HS-5 (cell line): ENCODE measurements at places on chromosomes 1 and 21.

GRCh38 chr1:235199441-235199840, 38.4 kb upstream of the RBM34 start:
- no peak for DNase-seq

DNA sequence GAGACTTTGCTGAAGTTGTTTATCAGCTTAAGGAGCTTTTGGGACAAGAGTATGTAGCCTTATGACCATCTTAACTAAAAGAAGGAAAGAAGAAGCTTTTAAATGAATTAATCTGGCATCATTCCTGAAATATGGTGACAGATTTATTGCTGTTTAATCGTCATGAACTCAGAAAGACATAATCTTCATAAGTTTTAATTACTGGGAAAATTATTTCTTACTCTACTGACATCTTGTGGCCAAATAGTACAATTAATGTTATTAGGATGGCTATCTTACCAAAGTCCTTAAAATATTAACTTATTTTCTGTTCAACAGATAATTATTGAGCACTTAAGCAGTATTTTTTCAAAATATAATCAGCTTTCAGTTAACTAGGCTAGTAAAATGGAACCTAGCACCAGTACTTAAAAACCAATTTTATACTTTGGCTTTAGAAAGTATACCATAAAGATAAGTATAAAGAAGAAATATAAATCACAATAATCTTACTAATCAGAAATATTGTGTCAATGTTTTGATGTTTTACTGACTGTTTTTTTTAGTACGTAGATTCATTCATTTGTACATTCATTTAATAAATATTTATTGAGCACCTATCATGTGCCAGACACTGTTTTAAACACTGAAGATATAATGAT, 34.7 kb upstream of the GPR25 start:
- DNase-seq, result no peak

DNA sequence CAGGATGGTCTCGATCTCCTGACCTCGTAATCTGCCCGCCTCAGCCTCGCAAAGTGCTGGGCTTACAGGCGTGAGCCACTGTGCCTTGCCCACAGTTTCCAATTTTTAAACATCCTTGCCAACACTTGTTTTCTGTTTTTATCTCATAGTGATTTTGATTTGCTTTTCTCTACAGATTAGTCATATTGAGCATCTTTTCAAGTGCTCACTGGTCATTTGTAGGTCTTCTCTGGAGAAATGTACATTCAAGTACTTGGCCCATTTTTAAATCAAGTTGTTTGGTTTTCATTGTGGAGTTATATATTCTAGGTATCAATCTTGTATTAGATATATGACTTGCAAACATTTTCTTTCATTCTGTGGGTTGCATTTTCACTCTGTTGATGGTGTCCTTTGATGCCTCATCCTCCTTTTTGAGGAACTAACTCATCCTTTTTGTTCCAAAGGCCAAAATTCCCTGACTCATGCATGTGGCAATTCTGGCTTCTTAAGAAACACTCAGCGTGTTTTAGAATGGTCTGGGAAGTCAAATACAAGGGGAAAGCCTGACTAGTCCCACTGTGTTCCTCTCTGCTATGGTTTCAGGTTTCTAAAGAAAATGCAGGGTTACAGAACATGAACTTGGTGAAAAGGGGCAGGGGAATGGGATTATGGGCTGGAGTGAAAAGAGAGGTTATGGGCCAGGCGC, 37.3 kb downstream of the PTAFR start:
- DNase-seq, result peak; percentile 55

DNA sequence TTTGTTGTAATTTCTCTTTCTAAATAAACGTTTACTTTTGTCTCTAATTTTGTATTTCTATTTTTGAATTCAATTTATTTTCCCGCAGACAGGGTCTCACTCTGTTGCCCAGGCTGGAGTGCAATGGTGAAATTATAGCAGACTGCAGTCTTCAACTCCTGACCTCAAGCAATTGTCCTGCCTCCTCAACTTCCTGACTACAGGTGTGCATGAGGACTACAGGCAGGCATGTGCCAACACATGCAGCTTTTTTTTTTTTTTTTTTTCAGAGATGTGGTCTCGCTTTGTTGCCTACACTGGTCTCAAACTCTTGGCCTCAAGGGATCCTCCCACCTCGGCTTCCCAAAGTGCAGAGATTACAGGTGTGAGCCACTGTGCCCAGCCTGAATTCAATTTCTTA, 36.7 kb upstream of the IL20 start:
- no peak for DNase-seq

DNA sequence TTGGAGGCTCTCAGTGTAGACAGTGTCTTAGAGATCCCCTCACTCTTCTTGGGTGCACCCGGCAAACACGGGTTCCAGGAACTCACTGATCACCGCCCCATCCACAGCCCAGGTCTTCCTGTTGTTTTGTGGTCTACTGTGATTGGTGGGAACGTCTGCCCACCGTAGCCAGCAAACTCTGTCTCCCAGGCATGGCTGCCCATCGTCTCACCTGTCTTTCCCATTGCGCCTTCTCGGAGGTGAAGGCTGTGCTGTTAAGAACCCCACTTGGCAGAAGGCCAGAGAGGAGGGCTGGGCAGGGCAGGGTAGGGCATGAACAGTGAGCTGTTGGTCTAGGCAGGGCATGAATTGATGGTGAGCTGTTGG, 14.1 kb upstream of the KCNA2 start:
- DNase-seq, result no peak

DNA sequence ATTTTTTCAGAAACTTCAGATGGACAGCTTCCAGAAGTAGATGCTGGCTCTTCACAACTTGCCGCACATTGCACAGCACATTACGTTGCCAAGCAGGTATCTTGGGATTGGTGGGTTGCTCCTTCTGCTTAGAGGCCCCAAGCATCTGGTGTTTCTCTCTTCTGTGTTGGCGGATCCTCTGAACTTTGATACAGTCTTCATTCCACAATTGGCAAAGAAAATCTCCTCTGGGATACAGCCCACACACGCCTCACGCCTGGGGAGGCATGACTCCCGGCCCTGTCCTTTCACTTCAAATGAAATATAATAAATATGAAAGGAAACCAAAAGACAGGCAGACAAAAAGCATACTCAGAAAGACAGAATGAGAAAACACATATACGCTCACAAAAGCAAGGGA, 72.3 kb upstream of the PPP2R5A start:
- no peak for DNase-seq

DNA sequence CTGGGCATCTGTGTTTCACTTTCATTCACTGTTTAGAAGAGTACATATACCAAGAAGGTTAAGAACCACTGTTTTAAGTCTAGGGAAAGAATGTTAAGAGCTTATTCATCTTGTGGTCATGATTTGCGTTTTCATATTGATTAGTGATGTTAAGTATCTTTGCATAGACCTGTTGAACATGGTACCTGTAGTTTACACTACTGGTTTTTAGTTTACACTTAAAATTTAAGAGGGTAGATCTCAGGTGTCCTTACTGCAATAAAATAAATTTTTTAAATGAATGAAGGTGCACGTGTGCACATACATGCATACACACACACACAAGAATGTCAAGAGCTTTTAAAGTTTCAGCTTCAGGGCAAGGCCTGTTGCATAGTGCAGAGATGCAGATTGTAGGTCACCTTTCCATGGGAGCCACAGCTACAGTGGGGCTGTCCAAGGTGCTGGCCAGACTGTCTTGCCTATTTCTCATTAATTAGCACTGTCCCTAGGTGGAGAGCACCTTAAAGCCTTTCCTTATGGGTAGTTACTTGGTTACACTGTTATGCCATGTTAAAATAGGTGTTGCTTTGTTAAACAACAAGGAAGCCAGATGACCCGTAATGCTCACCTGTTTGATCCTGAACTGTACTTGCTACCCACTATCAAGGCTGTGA, 543.0 kb upstream of the DAB1 start:
- DNase-seq, result no peak

- DNase-seq, result no peak
Measured at GRCh38 chr1:228059634-228060457, 22.7 kb upstream of the ARF1 start.
